EH (cell line): ENCODE measurements at places on chromosomes 11 and 22.
A peak's percentile ranks its signal among the peaks of the same experiment; 100 is the strongest.

DNA sequence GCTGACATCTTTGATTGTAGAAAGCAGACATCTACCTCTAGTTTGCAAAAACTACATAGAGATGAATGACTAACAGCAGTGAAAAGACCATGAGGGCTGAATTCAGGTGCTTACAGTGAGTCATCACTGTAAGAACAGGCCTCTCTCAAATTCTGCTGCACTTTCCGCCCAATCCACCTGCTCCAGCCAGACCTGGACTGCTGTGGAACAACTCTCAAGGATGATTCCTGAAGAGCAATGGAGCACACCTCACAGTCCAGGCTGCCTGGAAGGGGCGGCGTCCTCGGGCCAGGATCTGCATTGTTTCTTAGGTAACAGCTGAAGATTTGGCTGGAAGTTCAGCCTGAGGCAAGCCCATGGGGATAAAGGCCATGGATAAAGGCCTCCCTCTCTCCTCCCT, 15.1 kb downstream of the APOL2 start:
- no peak for DNase-seq

DNA sequence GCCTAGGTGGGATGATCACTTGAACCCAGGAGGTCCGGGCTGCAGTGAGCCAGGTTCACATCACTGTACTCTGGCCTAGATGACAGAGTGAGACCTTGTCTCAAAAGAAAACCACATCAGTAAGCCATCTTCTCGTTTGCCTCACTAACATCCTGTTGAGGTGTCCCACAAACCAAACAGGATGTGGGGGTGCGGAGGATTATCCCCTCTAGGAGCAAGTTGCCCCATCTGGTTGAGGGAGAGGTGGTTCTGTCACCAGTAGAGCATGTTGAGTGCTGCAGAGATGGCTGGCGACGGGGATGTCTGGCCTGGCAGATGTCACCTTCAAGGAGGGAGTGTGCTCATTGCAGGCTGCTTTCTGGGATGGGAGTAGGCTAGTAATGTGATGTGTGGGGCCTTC, 72.4 kb downstream of the ZNRF3 start:
- DNase-seq, result no peak

- DNase-seq, result peak; percentile 34
Measured at GRCh38 chr11:46386674-46387073, 4.9 kb downstream of the CHRM4 start.

DNA sequence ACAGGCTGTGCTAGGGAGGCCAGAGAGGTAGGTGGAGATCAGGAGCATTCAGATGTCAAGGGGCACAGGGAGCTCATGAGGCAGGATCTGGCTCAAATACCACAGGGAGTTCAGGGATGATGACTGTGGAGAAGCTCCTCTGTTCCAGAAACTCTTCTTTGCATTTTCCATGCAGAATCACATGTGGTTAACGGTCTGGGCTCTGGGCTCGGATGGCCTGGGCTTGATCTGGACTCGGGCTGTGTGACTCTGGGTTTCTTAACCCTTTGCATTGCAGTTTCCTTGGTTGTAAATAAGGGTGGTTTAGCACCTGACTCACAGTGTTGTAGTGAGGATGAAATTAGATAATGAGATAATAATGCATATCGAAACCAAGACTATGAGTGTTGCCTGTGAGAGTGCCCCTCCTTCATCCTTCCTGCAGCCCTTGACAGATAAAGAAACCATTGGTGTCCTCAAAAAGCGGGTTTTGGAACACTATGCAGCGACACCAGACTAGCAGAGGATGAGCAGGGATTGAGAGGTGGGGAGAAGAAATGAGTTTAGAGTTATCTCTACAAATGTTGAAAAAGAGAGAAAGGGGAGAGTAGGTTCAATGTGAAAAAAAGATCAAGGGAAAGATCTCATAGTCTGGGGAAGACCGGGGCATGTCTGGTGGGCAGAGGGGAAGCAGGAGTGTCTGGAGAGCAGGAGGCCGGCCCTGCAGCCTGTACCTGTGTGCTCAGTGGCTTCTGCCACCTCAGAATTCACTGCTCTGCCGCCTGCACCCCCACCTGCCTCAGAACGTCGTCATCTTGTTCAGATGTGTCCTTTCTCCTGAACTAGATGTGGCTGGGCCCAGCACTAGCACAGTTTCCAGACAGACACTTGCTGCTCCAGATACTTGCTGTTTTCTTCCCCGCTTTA, 197.8 kb upstream of the SORL1-AS1 start:
- DNase-seq, result no peak

GRCh38 chr11:93256623-93257022, 58.8 kb upstream of the SLC36A4 start:
- DNase-seq, result no peak

DNA sequence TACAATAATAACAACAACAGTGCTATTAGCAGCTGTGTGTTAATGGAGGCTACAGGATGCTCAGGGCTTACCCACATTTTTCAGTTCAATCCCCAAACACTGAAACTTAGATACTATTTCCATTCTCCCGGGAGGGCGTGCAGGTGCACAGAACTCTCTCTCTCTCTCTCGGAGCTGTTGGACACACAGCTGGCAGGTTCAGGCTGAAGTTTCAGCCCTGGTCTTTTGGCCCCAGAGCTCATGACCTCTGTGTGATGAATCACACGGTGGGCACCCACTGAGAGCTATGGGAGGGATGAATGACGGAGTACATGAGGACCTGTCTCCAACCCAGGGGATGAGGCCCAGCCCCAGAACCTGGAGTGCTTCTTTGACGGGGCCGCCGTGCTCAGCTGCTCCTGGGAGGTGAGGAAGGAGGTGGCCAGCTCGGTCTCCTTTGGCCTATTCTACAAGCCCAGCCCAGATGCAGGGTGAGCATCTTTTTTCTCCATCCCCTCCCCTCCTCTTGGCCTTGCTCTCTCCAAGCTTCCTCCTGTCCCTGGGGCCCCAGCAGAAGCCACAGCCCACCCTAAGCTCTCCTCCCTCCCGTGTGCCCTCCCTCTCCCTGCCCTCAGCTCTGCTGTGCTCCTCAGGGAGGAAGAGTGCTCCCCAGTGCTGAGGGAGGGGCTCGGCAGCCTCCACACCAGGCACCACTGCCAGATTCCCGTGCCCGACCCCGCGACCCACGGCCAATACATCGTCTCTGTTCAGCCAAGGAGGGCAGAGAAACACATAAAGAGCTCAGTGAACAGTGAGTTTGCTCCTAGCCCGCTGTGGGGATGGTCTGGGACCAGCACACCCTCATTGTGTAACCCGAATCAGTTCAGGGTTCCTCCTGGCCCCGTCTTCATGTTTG, 16.9 kb downstream of the CSF2RB start:
- DNase-seq, result no peak

- peak; percentile 59 for DNase-seq
Measured at GRCh38 chr11:93686812-93687211, 25.3 kb downstream of the CEP295 start.

GRCh38 chr11:122808478-122808869, 29.8 kb upstream of the CRTAM start:
- DNase-seq, result peak; percentile 75

DNA sequence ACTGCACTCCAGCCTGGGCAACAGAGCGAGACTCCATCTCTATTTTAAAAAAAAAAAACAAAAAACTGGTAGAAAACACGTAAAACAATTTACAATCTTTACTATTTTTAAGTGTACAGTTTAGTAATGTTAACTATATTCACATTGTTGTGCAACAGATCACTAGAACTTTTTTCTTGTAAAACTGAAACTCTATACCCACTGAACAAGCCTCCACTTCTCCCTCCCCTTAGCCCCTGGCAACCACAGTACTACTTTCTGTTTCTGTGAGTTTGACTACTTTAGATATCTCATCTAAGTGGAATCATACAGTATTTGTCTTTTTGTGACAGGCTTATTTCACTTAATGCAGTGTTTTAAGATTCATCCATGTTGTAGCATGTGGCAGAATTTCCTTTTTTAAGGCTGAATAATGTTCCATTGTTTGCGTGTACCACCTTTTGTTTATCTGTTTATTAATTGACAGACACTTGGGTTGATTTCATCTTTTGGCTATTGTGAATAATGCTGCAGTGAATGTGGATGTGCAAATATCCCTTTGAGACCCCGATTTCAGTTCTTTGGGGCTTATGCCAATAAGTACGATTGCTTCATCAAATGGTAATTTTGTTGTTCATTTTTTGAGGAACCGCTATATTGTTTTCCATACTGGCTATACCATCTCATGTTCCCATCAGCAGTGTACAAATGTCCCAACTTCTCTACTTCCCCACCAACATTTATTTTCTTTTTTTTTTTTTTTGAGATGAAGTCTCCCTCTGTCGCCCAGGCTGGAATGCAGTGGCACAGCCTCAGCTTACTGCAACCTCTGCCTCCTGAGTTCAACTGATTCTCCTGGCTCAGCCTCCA, 11.0 kb downstream of the DDB2 start:
- DNase-seq, result peak; percentile 44

DNA sequence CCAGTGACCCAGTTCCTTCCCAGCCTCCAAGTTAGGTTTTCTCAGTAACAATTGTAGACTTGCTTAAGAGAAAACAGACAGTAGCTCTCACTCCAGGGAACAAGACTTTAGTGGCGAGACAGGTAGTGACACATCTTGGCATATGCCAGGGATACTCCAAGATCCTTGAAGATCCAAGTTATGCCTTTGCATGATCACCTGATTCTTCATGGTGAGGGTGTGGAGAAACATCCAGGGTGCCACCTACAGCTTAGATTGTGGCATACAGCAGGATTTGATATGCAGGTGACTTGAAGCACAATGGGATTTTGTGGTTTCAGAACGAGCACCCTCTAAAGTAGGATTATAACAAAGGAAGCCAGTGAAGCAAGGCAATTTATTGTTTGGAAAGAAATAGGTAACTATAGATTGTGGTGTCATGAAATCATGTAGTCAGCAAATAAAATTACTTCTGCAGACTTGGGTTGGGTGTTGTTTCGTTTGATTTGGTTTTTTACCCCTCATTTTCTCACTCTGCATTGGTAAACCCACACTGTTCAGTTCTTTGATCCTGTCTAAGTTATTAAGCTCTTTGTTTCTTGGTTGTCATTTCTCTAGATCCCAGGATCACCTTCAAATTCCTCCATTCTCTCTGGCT, 9.2 kb downstream of the POU2AF3 start:
- DNase-seq, result no peak

DNA sequence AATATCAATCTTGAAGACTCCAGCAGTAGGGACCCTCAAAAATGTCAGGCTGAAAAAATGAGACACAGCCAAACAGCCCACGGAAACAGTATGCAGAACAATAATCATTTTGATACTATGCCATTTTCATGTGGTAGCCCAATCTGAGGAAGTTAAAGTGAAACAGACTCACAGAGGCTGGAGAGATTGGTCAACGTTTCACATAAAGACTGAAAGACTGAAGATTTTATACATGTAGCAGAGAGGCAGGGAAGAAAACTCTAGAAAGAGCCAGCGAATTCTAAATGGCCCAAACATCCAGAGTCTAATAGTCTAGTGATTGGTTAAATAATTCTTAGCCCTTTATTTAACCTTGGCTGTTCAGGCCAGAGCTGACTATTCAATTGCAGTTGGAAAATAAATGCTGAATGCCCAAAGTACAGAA, 49.4 kb downstream of the MAML2 start:
- DNase-seq, result peak; percentile 24

DNA sequence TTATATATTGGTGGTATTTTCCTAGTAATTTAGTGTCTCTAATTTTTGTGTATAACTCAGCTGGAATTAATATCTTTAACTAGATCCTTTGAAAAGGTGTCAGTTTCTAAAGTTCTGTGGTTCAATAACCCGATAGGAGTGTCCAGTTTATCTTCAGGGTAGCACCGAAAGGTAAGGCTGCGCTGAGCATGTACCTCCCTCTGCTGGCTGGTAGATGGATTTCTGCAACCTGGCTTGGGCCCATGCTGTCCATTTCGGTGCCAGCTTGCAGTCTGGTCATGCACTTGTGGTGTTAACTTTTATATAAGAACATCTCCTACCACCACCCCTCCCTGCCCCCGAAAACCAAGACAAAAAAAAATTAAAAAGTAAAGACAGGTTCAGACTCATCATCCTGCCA, 24.7 kb downstream of the EXT2 start:
- DNase-seq, result peak; percentile 17

GRCh38 chr22:33167998-33168790, 110.0 kb upstream of the SYN3 start:
- DNase-seq, result no peak

- DNase-seq, result no peak
Measured at GRCh38 chr11:109423466-109424190, 1.6 kb downstream of the C11orf87 start.

DNA sequence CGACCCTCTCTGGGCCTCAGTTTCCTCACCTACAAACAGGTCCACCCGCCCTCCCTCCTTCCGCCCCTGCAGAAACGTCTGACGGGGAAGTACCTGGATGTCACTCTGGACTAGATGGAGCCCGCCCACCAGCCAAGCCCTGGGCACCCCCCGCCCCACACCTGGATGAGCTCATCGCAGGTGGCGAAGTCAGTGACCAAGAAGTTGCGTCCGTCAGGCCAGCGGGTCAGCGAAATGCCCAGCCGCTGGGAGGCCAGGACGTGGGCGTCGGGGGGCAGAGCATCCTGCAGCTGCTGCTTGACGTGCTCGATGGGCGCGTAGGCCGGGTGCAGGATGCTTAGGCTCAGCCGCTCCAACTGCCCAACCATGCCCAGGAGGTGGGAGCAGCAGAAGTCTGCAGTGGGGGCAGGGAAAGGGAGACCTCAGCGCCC, 897 bp downstream of the PNPLA5 start:
- no peak for DNase-seq

DNA sequence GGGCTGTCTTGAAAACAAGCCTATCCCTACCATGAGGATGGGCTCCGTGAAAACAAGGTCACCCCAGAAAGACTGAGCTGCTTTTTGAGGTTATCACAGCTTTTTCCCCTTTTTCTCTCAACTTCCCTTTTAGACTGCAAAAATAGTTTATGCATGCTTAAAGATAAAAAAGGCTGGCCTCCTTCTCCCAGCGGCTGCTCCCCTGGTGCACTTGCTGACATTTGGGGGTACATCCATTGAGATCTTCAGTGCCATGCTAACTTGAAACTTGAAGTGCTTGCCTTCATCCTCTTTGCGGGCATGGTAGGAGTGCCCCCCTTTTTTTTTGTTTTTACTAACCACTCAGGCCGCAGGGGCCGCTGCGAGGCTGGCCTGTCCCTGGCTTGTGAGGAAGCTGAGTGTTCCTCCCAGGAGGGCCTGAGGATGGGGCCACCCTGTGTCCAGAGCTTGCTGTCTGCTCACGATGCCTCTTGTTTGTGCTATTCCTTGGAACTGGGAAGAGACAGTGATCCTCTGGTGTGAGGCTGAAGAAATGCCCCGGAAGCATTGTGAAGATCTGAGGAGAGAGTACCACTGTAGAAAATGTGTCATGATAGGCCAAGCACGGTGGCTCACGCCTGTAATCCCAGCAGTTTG, 2.2 kb downstream of the TANGO2 start:
- no peak for DNase-seq

- DNase-seq, result no peak
Measured at GRCh38 chr11:123163621-123164020, 31.4 kb downstream of the CLMP start.

GRCh38 chr22:49763138-49763537, 64.5 kb downstream of the BRD1 start:
- DNase-seq, result no peak

GRCh38 chr11:133619397-133619796, 87.1 kb upstream of the OPCML start:
- no peak for DNase-seq

DNA sequence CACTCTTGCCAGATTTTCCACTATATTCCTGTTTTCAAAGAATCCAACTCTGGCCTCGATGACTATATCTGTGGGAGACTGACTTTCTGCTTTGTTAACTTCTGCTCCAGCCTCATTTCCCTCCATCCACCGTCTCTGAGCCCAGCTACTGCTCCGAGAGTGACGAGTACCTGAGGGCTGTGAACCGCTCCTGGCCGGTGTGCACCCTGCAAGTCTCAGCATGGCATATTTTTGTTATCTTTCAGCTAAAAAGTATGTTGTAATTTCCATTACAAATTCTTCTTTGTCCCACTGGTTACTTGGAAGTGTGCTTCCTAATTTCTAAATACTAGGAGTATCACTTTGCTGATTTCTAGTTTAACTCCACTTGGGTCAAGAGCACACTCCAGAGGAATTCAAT, 36.5 kb upstream of the MOB2 start:
- no peak for DNase-seq
